Peyer's patch (tissue), 4 donors: ENCODE measurements at places on chromosomes 2 and 18. TPM values are rescaled to one million over a fixed set of nuclear protein-coding genes. Genes with fewer than 3 reads are reported as not detected.

DNA sequence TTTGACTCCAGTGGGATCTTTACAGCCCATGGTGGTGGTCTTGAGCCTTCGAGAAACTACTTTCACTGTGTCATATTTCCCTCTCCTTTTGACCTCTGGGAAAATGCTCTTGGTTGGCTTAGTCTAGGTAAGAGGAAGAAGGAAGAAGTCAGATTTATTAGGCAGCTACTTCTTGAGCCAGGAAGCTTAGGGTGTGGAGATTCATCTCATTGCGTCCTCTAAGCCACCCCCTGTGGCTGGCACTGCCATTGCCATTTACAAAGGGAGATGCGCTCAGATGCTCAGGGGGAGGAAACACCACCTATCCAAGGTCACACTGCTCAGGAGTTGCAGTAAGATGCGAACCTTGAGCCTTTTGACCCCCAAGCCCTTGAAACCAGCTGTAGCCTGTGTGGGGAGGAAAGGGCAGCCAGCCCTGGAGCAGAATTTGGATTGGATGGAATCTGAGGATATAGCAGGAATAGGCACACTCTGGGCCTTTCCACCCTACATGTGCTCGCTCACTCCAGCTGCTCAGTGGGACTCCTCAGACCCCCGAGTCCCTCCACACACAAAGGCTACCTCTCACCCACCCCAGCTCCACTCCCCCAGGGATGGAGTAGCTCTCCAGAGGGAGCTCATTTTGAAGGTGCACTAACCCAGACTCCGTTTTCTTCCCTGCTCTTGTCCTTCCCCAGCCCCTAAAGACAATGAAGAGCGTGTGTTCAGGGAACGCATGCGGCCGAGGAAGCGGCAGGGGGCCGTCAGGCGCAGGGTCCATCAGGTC is 321.3 kb upstream of the EPAS1 start:
- no peak overlapping the region for H3K27ac ChIP-seq
- no peaks in the 10 kb centered on the region for H3K27me3 ChIP-seq
- no peak for DNase-seq
- H3K4me1 ChIP-seq: no peaks in the 10 kb centered on the region

DNA sequence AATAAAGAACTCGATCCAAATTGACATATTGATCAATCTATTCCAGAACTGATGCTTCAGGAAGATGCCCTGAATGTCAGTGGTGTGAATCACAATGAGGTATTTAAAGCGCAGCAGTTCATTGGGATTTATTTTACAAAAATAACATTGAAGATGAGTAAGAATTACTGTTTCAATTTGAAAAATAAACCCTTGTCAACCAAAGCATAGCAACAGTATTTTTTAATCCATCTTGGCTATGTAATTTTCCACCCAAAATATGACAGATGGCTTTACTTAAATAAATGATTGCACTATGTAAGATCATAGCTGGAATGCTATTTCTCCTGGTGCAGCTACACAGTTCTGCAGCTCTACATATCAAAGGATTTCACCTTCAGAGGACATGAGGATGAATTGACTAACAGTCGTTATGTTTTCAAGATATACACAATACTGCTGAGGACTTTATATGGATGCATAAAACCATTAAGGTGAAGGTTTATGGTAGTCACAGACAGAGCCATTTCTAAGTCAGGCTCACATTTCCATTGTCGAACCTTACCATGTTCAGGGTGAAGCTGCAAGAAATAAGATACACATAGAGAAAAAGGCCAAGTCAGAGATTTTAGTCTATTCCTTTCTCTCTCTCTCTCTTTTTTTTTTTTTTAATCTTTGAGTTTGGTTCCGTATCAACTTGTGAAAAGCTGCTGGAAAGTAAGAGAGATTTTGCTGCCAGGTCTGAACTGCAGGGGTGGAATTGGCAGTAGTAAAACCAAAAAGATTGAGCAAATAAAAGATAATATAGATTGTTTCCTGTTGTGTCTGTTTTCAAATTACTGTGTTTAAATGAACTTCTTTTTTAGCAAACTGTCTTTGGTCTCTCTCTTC is 398.0 kb upstream of the CDH20 start:
- no peaks in the 10 kb centered on the region for H3K27me3 ChIP-seq
- no peak for DNase-seq
- H3K4me3 ChIP-seq: no peak overlapping the region
- no peaks in the 10 kb centered on the region for H3K4me1 ChIP-seq
- no peak overlapping the region for H3K27ac ChIP-seq

GRCh38 chr2:14079576-14079975 is 552.9 kb upstream of the LRATD1 start:
- H3K4me1 ChIP-seq: no peaks in the 10 kb centered on the region
- DNase-seq: no peak
- H3K36me3 ChIP-seq: no peaks in the 10 kb centered on the region
- no peaks in the 10 kb centered on the region for H3K27me3 ChIP-seq

DNA sequence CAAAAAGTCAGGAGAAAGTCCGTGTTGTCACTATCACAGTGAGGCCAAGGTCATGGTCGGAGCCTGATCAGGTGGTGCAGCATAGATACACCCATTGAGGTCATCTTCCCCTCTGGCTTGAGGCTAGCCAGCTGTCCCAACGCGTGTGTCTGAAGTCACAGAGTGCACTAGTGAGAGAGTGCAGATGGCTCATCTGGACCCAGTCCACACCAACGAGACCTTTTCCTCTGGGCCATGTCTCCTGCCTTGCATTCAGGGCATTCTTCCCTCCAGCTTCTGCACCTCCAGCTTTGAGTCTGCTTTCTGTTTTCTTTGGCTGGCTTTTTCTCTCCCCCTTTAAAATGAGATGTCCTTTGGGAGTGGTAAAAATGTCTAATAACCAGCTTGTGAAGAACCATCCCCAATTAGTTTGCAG is 146.9 kb downstream of the TDRD15 start:
- no peak for DNase-seq
- no peak overlapping the region for H3K27ac ChIP-seq
- no peaks in the 10 kb centered on the region for H3K4me1 ChIP-seq
- H3K4me3 ChIP-seq: no peak overlapping the region

DNA sequence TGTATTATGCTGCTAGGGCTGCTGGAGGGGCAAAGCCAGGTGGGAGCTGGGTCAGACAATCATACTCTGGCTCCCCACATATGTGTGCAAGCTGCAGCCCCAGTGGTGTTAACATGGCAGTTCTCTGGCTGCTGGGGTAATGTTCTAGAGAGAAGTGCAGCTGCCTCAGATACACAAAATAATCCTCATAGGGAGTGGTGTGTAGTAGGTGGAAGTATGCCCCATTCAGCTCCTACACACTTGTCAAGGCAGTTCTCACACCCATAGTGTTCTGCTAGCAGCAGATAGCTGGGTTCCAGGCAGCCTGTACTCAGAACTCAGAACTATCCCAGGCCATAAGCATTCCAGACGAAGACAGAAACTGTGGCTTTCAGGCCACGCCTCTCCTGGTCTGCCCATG is 87.9 kb upstream of the NT5C1B start:
- no peaks in the 10 kb centered on the region for H3K36me3 ChIP-seq
- H3K27me3 ChIP-seq: no peaks in the 10 kb centered on the region
- no peak overlapping the region for H3K27ac ChIP-seq
- no peaks in the 10 kb centered on the region for H3K4me1 ChIP-seq
- H3K4me3 ChIP-seq: no peak overlapping the region
- no peak for DNase-seq

- H3K4me3 ChIP-seq: no peak overlapping the region
- peak overlapping the region; percentile 13 for H3K27ac ChIP-seq
- H3K36me3 ChIP-seq: no peaks in the 10 kb centered on the region
- H3K27me3 ChIP-seq: no peaks in the 10 kb centered on the region
- peak; percentile 71 for DNase-seq
- H3K4me1 ChIP-seq: no peaks in the 10 kb centered on the region
Observed at GRCh38 chr2:163347982-163348856, 387.6 kb downstream of the FIGN start.

DNA sequence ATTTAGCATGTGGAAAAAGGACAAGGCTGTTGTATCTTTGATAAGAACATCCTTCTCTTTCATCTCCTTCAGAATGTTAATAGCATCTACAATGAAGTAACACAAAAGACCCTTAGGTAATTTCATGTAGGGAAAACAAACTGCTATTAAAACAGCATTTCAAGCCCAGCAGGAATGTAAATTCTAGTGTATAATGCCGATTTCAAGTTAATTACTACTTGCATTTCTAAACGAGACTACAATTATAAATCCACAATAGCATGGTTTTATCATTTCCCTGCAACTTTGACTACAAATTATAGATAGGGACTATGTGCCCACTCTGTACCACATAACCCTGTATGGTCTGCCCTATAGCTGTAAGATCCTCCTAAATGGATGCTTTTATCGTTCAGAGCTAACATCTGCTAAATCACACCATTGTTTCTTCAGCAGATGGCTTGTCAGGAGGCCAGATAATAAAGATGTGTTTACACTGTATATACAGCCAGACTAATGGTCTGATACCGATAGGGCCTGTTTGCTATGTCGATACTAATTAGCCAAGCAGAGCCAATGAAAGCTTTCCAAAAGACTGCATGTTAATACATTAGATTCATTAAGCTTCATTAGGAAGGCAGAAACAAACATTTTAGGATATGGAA is 51.9 kb downstream of the LRPPRC start:
- H3K4me1 ChIP-seq: no peaks in the 10 kb centered on the region
- no peak overlapping the region for H3K27ac ChIP-seq
- H3K36me3 ChIP-seq: no peaks in the 10 kb centered on the region
- no peak overlapping the region for H3K4me3 ChIP-seq
- H3K27me3 ChIP-seq: no peaks in the 10 kb centered on the region

- H3K27ac ChIP-seq: no peak overlapping the region
- no peaks in the 10 kb centered on the region for H3K27me3 ChIP-seq
- no peaks in the 10 kb centered on the region for H3K36me3 ChIP-seq
- no peaks in the 10 kb centered on the region for H3K4me1 ChIP-seq
Observed at GRCh38 chr2:161898633-161899032, 175.4 kb downstream of the DPP4 start.

DNA sequence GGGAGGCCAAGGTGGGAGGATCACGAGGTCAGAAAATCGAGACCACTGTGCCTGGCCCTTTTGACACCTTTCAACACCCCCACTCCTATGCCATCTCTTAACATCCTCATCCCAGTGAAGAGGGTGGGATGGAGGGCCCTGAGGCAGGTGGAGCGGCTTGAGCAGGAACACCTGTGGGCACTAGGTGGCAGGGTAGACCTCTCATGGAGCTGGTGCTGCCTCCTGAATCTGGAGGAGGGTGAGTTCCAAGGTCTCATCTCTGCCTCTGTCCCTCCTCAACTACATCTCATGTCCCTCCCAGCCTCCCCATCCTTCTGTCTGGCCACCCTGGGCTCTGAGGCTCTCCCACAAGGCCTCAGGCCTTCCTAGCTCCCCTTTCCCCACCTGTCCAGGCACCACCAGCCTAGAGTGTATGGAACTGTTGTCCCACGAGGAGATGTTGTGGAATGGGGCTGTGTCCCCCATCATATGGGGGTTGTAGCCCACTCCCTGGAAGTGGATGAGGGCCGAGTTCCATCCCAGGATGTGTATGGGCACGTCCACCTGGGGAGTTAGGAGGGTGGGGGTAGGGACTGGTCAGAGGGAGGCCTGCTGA is 17.0 kb upstream of the CRYBA2 start:
- H3K27ac ChIP-seq: no peak overlapping the region
- no peak overlapping the region for H3K4me3 ChIP-seq
- H3K36me3 ChIP-seq: no peaks in the 10 kb centered on the region
- DNase-seq: peak; percentile 68

DNA sequence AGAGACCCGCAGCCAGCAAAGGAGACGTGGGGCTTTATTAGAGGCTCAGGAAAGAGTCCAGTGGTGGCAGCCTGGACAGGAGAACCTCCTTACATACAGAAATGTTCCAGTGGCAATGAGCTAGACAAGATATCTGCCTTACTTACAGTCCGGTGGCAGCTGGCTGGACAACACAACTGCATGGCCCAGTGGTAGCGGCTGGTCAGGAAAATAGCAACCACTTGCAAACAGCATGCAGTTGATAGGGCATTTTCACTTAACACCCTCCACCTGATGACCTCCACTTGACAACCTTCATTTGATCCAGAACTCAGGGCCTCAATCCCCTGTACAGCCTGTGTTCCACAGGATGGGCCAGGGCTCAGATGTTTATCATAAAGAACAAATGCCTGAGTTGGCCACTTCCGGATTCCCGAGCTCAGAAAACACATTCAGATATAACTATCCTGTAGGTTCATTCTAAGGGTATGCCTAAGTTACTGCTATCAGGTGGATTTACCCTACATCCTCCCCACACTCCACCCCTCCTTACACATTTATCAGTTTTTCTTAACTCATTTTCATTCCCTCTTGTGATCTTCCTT is 63.3 kb upstream of the ITPRID2 start:
- no peak overlapping the region for H3K4me3 ChIP-seq
- no peak for DNase-seq
- H3K27me3 ChIP-seq: no peaks in the 10 kb centered on the region
- H3K4me1 ChIP-seq: no peaks in the 10 kb centered on the region

The CYTIP gene
- 11.8 TPM for total RNA-seq

The TTN gene
- 104 TPM for total RNA-seq

The EGR4 gene
- not detected for total RNA-seq

The PTPN2 gene
- 29.6 TPM for total RNA-seq
